ENCODE measurements at places on chromosomes 7 and 10. TPM values are rescaled to one million over a fixed set of nuclear protein-coding genes. Genes with fewer than 3 reads are reported as not detected.

Gene FAS
- total RNA-seq, result 33.4 TPM

DNA sequence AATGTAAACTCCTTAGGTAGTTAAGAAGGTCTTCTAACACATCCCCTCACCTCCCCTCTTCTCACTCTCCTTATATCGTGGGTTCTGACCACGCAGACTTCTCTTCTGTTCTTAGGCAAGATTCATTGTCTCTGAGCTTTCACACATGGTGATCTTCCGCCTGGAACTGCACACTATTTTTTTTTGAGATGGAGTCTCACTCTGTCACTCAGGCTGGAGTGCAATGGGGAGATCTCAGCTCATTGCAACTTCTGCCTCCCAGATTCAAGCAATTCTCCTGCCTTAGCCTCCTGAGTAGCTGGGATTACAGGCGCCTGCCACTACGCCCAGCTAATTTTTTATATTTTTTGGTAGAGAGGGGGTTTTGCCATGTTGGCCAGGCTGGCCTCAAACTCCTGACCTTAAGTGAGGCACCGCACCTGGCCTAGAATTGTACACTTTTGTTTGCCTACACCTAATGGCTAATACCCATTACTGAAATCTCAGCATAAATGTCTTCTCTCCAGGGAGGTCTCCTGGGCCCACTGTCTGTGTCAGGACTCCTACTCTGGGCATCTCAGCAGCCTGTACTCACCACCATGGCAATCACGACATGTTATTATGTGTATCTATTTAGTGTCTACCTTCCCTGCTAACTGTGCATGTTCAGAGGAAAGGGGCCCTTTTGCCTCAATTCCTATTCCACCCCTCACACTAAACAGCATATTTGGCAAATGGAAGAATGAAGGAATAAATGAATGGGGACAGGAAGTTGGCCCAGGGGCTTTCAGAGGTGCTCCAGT, 646.3 kb upstream of the DPP6 start:
- DNase-seq, result no peak
- H3K27ac ChIP-seq, result no peak overlapping the region
- no peaks in the 10 kb centered on the region for H3K27me3 ChIP-seq
- no peaks in the 10 kb centered on the region for H3K4me1 ChIP-seq
- H3K4me3 ChIP-seq, result no peak overlapping the region
- no peaks in the 10 kb centered on the region for H3K36me3 ChIP-seq

Gene ANK3
- 1.3 TPM for total RNA-seq

- H3K4me1 ChIP-seq, result no peaks in the 10 kb centered on the region
- DNase-seq, result no peak
- no peak overlapping the region for H3K4me3 ChIP-seq
- no peak overlapping the region for H3K27ac ChIP-seq
These were observed 672.8 kb upstream of the POT1 start for GRCh38 chr7:125602441-125602840.

Gene SFMBT2
- total RNA-seq, result 22.0 TPM

GRCh38 chr7:11434366-11434765, 397.6 kb downstream of the THSD7A start:
- H3K4me1 ChIP-seq, result no peaks in the 10 kb centered on the region
- DNase-seq, result no peak
- no peaks in the 10 kb centered on the region for H3K27me3 ChIP-seq
- H3K36me3 ChIP-seq, result no peaks in the 10 kb centered on the region
- no peak overlapping the region for H3K27ac ChIP-seq

Gene SSC4D
- 0.40 TPM for total RNA-seq

Gene SLC29A3
- 4.3 TPM for total RNA-seq

Data from activated naive CD8-positive, alpha-beta T cell treated with anti-CD3 and anti-CD28 coated beads for 36 hours (primary cell).